ENCODE measurements at places on chromosomes 3 and 15.

DNA sequence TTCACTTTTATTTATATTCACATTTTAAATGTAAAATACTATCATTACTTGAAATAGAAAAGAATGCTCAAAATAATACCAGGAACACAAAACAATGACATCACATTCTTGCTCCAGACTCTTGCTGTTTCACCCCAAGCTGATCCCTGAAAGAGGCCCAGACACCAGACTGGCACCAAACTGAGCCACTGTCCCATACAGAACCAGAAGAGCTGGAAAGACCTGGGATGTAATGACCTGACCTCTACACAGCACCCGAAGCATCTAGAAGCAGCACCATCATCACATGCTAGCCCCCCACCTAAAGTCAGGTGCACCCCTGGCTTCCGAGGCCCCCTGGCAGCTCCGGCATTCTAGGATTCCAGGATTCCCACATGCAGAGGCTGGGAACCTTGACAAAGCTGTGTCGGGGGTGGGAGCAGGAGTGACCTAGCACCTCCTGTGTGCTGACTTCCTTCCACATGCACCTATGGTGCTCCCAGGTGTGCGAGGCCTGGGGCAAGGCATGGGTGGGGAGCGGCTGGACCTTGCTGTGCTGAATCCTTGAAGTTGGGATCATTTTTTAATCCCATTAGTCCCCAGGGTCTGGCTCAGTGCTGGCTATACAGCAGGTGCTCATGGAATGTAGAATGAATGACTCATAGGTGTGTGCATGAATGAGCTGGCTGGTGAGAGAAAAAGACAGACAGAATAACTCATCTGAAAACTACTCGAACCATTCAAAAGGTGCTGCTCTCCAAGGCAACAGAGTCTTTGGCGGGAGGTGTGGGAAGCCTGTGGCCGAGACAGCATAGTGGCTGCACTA, 144.7 kb upstream of the IQSEC1 start:
- DNase-seq, result peak; percentile 19

- DNase-seq, result no peak
These were observed 4.1 kb downstream of the UBE2E1 start for GRCh38 chr3:23809840-23810342.

GRCh38 chr15:68334661-68335124, 57.1 kb downstream of the FEM1B start:
- no peak for DNase-seq

- no peak for DNase-seq
These were observed 2.2 kb upstream of the HES1 start for GRCh38 chr3:194133661-194134230.

DNA sequence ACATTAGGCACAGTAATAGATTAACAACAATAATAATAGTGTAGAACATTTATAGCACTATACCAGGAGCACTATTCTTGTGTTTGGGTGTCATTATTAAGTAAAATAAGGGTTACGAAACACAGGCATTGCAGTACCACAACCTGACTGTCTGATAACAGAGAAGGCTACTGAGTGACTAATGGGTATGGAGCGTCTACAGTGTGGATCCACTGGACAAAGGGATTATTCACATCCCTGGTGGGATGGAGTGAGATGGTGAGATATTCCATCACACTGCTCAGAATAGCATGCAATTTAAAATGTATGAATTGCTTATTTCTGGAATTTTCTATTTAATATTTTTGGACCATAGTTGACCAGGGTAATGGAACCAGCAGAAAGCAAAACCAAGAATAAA, 18.2 kb downstream of the MINDY4B start:
- no peak for DNase-seq

- no peak for DNase-seq
These were observed 41.9 kb downstream of the NMD3 start for GRCh38 chr3:161263057-161263456.

DNA sequence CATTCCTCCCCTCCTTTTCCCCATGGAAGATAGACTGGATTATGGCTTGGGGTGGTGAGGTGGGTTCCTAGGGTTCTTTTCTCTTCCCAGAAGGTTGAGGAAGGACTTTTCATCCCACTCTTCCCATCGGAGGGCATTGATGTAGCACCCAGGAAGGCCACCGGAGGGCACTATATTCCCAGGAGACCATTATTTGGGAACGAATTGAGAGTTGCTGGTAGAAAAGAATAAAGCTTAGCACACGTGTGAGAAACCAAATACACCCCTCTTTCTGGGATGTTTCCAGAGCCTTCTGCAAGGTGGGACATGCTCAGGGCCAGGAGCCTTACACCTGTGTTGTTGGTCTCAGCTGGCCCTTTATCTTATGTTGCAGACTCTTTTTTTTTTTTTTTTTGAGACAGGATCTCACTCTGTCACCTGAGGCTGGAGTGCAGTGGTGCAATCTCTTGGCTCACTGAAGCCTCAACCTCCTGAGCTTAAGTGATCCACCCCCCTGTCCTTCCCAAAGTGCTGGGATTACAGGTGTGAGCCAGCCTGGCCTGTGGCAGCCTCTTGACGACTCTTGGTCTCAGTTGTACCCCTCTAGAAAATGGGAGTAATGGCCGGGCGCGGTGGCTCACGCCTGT, 6.3 kb upstream of the CDC25A start:
- DNase-seq, result peak; percentile 32

Measured in activated CD4-positive, alpha-beta T cell treated with anti-CD3 and anti-CD28 coated beads, Interleukin-10, Interleukin-2, amounts not matched to agents 100 ng/mL and 50 ng/mL, durations not matched to agents 16 hours and 8 hours (primary cell).